Stimulated activated CD4-positive, alpha-beta T cell treated with anti-CD3 and anti-CD28 coated beads, Interleukin-15, amount 100 ng/mL, for 1 hour (primary cell): ENCODE measurements at places on chromosomes 2 and 18.

DNA sequence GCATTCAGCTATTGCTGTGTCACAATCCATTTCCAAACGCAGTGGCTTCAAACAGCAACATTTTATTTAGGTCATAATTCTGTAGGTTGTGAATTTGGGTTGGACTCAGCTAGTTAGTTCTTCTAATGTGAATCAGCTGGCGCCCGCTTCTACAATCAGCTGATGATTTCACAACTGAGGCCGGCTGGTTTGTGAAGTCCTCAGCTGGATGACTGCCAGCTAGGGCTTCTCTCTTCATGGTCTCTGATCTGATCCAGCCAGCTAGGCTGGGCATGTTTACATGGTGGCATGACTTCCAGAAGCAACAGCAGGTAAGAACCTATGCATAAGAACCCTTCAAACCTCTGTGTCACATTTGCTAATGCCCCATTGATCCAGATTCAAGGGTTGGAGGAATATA lies 172.0 kb downstream of the SLC4A10 start:
- no peak for DNase-seq

GRCh38 chr2:6083136-6083535 lies 391.0 kb downstream of the SOX11 start:
- no peak for DNase-seq

- no peak for DNase-seq
Measured at GRCh38 chr2:191384829-191385228, 139.6 kb downstream of the MYO1B start.

- no peak for DNase-seq
Measured at GRCh38 chr2:241545523-241546473, 12.7 kb upstream of the BOK start.

- DNase-seq = no peak
Measured at GRCh38 chr2:237931205-237931721, 35.6 kb upstream of the UBE2F start.

- no peak for DNase-seq
Measured at GRCh38 chr2:164542581-164543021, 78.7 kb downstream of the GRB14 start.

DNA sequence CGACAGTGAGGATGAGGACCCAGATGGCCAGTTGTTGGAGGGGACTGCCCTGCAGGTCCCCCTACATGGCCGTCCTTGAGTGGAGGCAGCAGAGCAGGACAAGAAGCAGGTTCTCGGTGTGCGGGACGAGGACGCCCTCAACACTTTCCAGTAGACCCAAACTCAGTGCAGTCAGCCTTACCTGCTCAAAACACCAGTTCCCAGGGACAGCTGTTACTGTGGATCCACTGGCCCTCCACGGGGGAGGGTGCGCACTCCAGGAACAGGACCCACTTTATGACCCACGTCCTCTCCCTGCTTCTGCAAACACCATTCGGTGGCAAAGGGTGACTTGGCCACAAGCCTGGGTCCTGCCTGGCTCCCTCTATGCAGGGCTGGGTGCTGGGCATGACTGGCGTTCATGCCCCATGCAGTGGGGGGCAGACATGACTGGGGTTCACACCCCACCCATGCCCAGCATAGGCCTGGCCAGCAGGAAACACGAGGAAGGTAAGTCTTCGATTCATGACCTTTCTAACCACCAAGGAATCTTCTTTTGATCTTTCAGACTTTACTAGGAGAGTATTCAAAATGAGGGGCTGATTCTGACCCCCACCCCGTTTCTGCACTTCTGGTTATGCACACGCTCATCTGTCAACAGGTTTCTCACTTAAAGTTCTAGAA lies 233.7 kb downstream of the HDAC4 start:
- DNase-seq = no peak

- no peak for DNase-seq
Measured at GRCh38 chr2:54185105-54185504, 69.7 kb downstream of the ACYP2 start.

- no peak for DNase-seq
Measured at GRCh38 chr2:140136366-140136765, 1356.2 kb upstream of the NXPH2 start.

DNA sequence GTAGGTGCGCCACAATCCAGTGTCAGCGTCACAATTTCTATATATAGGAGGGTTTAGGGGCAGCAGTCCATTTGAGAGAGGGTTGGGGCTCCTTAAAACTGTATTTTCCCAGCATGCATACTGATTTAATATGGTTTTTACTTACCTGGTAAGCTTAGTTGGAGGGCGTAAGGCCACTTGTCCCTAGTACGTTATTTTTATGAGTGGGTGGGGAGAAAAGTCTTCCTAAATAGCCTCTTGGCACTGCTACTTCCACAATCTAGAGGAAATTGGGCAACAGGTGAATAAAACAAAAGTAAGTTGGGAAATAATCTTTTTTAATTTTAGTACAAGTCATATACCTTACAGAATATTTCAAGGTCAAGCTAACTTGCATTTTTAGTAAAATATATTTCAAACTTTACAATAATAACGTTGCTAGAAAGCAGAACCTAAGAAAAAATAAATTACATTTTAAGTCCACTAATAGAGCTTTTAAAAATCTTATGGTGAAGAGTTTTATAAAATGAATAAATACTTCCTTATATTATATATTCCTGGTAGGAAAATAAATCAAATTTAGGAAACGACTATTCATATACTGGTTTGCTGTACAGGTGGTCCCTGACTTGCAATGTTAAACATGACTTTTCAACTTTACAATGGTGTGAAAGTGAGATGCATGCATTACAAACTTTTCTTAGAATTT lies 20.9 kb downstream of the DHRS9 start:
- DNase-seq = no peak

DNA sequence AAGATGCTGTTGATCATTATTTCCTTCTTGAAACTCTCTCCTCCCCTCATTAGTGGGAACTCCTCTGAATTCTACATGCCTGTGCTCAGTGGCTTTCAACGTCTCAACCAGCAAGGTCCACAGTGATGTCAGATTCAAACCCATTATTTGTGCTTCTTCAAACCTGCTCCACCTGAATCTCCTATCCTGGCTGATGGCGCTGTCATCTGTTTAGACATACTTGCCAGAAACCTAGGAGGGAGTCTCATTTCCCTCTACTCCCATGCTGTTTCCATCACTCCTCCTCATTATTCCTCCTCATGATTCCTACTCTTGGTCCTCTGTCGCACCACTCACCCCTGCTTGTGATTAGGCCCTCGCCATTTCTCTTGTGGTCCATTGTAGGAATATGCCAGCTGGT lies 2.9 kb upstream of the LPIN2 start:
- no peak for DNase-seq

DNA sequence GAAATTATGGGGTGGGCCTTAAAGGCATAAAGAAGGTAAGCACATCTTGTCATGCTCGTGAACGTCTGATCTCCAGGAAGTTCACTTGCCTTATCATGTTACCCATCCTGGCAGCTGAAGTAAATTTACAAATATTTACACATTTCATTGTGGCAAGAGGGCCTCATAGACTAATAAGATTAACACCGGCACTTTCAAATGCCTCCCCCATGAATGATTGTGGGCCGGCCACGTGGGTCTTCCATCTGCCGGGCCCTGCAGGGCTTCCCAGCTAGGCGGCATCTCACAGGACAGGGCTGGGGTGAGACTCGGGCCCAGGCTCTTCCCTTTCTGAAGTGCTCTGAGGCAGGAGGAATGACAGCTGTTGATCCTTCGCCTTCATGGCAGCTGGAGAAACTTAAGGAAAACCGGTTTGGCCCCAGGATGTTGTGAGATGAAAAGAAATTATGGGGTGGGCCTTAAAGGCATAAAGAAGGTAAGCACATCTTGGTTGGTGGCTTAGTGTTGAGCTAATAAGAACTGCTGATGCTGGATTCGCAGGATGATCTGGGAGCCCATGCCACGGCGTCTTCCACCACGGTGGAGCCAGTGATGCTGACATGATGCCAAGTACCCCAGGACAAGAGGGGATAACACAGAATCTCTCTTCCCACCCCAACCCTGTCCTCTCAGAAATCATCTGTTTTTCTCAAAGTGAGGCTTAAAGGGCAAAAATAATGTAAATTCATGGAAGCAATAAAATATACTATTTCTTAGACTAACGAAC lies 176.3 kb downstream of the SEPTIN10 start:
- no peak for DNase-seq

GRCh38 chr2:6741229-6741628 lies 124.5 kb downstream of the CMPK2 start:
- DNase-seq = no peak

DNA sequence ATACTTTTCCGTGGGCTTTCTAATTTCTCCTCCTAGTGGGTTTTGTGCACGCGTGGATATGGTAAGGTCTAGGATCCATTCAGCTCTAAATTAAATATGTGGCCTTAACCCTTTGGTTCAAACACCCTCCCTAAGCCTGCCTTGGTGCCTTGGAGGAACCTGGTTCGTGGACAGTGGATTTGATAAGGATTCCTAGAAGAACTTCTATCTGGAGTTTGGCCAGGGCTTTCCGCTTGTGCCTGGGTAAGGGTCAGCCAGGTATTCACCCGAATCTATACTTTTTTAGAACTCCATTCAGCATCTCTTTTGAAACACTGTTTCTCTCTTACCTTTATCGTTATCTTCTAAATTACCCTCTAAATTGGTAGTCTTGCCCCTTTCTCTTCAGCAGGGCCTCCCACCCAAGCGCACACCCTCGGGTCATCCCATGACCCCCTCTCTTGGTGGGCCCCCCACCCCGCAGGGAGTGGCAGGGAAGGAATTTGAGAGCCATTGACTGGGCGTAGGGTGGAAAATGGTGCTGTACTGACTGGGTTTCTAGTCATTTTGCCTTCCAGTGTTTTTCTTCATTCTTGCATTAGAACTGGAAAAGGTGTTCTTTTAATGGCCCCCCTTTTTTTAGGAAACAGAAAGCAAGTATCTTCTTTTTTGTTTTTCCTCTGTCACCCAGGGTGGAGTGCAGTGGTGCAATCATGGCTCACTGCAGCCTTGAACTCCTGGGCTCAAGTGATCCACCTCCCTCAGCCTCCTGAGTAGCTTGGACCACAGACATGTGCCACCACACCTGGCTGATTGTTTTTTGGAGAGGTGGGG lies 1.8 kb downstream of the SOCS6 start:
- no peak for DNase-seq

DNA sequence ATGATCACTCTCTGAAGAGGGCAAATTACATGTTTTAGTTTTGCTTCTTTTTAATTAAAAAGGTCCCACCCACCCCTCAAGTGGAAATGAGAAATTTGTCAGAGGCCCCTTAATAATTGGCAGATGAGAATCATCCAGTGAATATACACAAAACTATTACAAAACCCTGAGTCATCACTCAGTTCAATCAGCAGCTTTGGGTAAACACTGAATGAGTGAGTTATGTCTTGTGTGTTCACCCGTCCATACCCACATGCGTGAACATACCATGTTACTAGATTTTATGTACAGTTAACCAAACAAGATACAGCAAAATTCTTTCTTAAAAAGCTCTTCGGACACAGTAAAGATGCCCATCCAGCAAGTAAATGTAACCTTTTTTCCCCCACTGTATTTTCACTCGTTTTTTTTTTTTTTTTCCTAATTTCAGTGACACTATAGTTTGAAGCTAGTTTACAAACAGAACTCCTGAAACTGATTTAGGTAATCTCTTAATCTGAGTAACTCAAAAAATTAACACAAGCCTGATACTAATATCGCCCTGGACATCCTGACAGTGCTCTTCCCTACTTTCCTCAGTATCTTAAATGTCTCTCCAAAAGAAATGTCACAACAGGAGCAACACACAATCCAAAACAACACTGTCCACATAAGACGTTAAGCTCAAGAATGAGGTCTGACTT lies 1.4 kb downstream of the PSME4 start:
- DNase-seq = no peak

DNA sequence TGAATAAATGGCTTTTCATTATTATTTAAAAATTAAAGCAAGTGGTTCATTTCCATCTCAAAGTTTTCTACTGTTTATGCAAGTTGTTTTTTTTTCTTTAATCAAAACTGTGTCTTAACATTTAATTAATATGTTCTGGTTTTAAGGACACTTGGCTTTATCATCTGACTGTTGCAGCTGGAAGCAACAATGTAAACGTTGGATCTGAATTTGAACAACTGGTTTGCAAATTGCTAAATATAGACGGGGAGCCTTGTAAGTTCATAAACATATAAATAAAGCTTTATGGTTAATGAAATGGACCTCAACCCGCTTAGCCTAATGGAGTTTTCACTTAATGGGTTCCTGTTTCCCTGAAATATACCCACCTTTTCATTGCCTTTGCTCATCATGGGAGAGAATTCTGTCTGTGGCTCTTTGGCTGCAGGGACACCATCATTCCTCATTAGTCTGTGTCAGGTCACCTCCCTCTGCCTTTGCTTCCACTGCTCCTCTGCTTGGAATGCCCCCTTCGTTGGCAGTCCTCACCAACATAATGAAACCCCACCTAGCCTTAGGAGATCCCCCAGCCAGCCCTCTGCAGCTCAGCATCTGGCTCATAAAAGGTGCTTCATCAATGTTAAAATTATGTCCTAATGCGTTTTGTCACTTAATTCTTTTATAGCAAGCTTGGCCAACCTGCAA lies 44.2 kb upstream of the DYNC2LI1 start:
- no peak for DNase-seq

DNA sequence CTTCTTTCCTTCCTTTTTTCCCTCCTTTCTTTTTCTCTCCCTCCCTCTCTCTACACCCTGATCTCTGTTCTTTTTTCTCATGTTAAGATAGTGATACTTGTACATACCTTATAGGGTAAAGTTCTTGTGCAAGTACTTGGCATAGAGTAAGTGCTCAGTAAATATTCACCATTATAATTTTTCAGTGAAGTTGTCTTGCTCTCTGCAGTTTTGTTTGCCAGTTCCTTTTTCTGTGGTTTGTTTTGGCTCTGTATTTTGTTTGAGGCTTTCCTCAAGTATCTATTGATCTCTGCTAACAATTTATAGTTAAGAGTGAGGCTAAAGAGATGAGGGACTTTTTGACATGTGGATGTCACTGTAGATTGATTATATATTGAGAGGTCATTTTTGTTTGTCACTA lies 48.0 kb downstream of the MTX2 start:
- no peak for DNase-seq

DNA sequence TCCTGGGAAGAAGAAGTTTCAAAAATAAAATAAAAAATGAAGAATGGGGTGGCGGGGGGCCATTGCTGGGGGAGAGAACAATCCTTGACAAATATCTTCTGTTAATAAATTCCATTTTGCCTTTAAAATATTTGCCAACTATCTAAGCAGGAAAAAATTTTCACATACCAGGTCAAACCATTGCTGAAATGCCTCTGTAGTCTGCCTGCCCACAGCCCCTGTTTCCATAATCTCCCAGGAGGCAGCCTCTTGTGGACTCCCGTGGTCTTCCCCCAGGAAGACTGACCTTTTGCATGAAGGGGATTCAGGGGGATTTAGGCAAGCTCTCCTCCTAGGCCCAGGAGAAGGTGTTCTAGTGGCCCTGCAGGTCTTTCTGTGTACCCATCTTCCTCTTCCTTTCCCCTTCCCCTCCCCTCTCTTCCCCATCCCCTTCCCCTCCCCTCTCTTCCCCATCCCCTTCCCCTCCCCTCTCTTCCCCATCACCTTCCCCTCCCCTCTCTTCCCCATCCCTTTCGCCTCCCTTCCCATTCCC lies 61.0 kb downstream of the RPL37A start:
- DNase-seq = no peak

- DNase-seq = no peak
Measured at GRCh38 chr2:59888015-59888414, 665.4 kb downstream of the BCL11A start.

- no peak for DNase-seq
Measured at GRCh38 chr18:12883372-12883683, 709 bp downstream of the PTPN2 start.
